ENCODE measurements at places on chromosomes 11 and 22.
A peak's percentile ranks its signal among the peaks of the same experiment; 100 is the strongest.

GRCh38 chr11:25838918-25839625 lies 492.9 kb upstream of the ANO3 start:
- H3K27me3 ChIP-seq = no peaks in the 10 kb centered on the region
- no peaks in the 10 kb centered on the region for H3K36me3 ChIP-seq
- no peak overlapping the region for H3K27ac ChIP-seq
- H3K4me3 ChIP-seq = no peak overlapping the region
- DNase-seq = peak; percentile 2

DNA sequence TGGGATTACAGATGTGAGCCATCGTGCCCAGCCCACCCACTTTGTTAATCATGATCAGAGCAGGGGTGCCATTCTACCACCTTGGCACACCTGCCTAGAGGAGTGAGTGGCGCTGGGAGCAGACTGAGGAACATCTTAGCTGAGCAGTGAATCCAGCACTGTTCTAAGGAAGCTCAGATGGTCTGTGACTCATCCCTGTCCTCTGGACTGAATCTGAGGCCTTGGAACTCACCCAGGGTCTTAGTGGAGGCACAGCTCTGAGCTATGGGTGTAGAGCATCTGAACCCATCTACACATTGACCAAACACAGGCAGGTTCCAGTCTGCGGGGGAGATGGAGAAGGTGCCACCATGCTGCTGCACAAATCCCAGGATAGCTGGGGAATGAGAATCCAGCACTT lies 14.9 kb downstream of the PGAP2 start:
- DNase-seq = no peak
- H3K4me1 ChIP-seq = peaks cover 19% of the 10 kb centered on the region
- no peaks in the 10 kb centered on the region for H3K36me3 ChIP-seq
- no peak overlapping the region for H3K27ac ChIP-seq
- H3K27me3 ChIP-seq = no peaks in the 10 kb centered on the region

GRCh38 chr11:74367881-74368280 lies 30.4 kb downstream of the PGM2L1 start:
- H3K4me1 ChIP-seq = no peaks in the 10 kb centered on the region
- H3K27me3 ChIP-seq = no peaks in the 10 kb centered on the region
- no peak for DNase-seq
- no peaks in the 10 kb centered on the region for H3K36me3 ChIP-seq
- H3K27ac ChIP-seq = no peak overlapping the region

- peaks cover 27% of the 10 kb centered on the region for H3K4me1 ChIP-seq
- no peak for DNase-seq
Observed at GRCh38 chr11:117510646-117511045, 183.0 kb downstream of the CEP164 start.

DNA sequence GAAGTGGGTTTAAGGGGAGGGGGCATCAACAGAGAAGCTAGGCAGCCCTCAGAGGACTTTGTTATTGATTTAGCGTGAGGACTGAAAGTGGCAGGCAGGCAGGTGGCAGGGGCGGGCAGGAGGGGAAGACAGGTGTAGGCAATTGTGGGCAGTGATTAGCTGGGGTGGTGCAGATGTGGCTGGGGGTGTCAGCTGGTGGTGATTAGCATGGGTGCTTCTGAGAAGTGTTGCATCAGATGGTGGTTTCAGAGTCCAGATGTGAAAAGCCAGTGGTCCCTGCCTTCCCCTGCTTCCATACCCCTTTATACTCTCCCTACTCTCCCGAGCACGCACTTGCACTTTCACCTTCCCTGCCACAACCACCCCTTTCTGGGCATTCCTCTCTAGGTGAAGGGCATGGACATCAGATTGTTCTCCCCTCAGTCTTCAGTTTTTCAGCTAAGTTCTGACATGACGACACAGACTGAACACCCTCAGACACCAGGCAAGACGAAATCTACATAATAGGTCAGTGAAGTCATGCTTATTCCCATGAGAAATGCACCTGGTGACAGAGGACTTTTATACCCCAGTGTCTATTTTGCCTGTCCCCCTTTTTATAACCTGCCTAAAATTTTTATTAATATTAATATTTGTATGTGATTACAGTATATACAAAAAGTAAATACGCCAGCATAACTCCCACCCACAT lies 435.7 kb upstream of the CADM1 start:
- H3K4me3 ChIP-seq = no peak overlapping the region
- no peaks in the 10 kb centered on the region for H3K4me1 ChIP-seq
- no peaks in the 10 kb centered on the region for H3K36me3 ChIP-seq
- DNase-seq = no peak

DNA sequence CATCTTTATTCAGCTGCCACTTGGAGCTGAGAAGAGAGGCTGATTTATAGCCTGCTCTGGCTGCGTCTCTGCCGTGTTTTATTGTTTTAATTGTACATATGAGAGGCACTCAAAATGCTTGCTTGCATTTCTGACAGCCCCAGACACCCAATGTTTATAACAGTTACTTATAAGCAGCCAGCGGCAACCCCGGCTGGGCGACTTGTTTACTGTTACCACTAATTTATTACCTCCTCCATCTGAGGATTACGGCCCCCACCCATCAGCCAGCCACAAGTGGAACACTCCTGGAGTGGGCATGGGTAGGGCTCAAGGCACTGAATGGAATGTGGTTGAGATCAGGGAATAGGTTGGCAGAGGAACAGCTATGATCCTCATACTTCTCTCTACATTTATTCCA lies 61.2 kb downstream of the CLPB start:
- H3K27me3 ChIP-seq = no peaks in the 10 kb centered on the region
- H3K4me1 ChIP-seq = no peaks in the 10 kb centered on the region
- DNase-seq = no peak
- no peak overlapping the region for H3K27ac ChIP-seq
- H3K36me3 ChIP-seq = no peaks in the 10 kb centered on the region

GRCh38 chr22:29701155-29701999 lies 18.4 kb upstream of the CABP7 start:
- H3K36me3 ChIP-seq = no peaks in the 10 kb centered on the region
- no peak overlapping the region for H3K4me3 ChIP-seq
- DNase-seq = peak; percentile 77
- peaks cover 57% of the 10 kb centered on the region for H3K4me1 ChIP-seq
- peaks cover 25% of the 10 kb centered on the region for H3K27me3 ChIP-seq
- H3K27ac ChIP-seq = no peak overlapping the region

DNA sequence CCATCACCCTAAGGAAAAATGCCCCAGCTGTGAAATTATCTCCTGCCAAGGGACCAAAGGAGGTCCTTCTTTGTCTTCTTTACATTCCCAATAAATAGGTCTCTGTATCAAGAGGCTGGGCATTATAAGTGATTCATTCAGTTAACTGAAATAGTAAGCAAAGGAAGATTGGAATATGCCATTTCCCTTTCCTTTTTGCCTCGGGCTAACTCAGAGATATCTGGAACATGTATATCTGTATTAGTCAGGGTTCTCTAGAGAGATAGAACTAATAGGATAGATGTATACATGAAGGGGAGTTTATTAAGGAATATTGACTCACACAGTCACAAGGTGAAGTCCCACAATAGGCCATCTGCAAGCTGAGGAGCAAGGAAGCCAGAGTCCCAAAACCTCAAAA lies 15.3 kb upstream of the CWF19L2 start:
- no peaks in the 10 kb centered on the region for H3K4me1 ChIP-seq
- no peaks in the 10 kb centered on the region for H3K36me3 ChIP-seq
- no peak overlapping the region for H3K27ac ChIP-seq
- no peaks in the 10 kb centered on the region for H3K27me3 ChIP-seq
- no peak for DNase-seq

- no peaks in the 10 kb centered on the region for H3K36me3 ChIP-seq
- H3K4me3 ChIP-seq = no peak overlapping the region
- H3K4me1 ChIP-seq = peaks cover 19% of the 10 kb centered on the region
Observed at GRCh38 chr22:29972121-29972520, 89.1 kb downstream of the MTMR3 start.

GRCh38 chr11:93801366-93801765 lies 17.3 kb downstream of the MED17 start:
- no peak overlapping the region for H3K27ac ChIP-seq
- H3K4me3 ChIP-seq = no peak overlapping the region
- no peaks in the 10 kb centered on the region for H3K4me1 ChIP-seq
- DNase-seq = no peak

- peaks cover 17% of the 10 kb centered on the region for H3K4me1 ChIP-seq
- H3K36me3 ChIP-seq = no peaks in the 10 kb centered on the region
- no peak for DNase-seq
Observed at GRCh38 chr11:113198972-113199661, 115.3 kb upstream of the TTC12 start.

GRCh38 chr11:103317118-103317517 lies 207.9 kb downstream of the DYNC2H1 start:
- no peak overlapping the region for H3K4me3 ChIP-seq
- no peak overlapping the region for H3K27ac ChIP-seq
- peaks cover 9% of the 10 kb centered on the region for H3K4me1 ChIP-seq
- no peaks in the 10 kb centered on the region for H3K27me3 ChIP-seq

- DNase-seq = peak; percentile 94
- H3K27ac ChIP-seq = peak overlapping the region; percentile 94
- H3K36me3 ChIP-seq = no peaks in the 10 kb centered on the region
- peaks cover 44% of the 10 kb centered on the region for H3K4me1 ChIP-seq
- peaks cover 3% of the 10 kb centered on the region for H3K27me3 ChIP-seq
- H3K4me3 ChIP-seq = peak overlapping the region; percentile 95
Observed at GRCh38 chr11:63919267-63920125, 2.5 kb upstream of the RCOR2 start.

DNA sequence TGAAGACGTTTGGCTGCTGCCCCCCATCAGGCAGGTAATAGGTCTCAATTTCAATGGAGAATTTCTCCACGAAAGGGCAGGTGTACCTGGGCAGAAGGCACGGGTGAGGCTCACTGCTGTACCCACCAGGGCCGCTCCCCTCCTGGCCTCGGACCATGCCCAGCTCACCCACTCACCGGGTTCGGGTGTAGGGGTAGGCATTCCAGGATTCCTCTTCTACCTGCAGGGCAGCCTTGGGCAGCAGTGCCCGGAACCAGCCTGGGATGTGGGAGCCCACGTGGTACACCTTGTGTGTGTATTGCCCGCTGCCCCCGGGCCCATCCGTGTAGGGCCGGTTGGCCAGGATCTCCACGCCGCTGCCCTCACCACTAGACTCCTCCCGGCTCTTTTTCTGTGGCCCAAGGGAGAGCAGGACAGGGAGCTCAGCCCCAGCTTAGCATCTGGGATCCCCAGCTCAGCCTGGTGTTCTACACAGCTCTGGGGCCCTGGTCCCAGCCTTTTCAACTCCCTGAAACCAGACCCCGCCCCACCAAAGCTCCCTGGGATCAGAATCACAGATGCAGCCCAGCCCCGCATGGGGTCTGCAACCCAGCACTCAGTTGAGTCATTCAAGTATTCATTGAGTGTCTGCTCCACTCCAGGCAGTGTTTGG lies 2.7 kb downstream of the PITPNM1 start:
- H3K4me3 ChIP-seq = no peak overlapping the region
- DNase-seq = no peak
- H3K27me3 ChIP-seq = peaks cover 11% of the 10 kb centered on the region
- H3K27ac ChIP-seq = no peak overlapping the region

- H3K4me3 ChIP-seq = no peak overlapping the region
- peaks cover 11% of the 10 kb centered on the region for H3K4me1 ChIP-seq
- DNase-seq = no peak
- H3K27me3 ChIP-seq = no peaks in the 10 kb centered on the region
Observed at GRCh38 chr11:131580476-131580875, 210.1 kb downstream of the NTM start.

- H3K27me3 ChIP-seq = no peaks in the 10 kb centered on the region
- H3K4me1 ChIP-seq = no peaks in the 10 kb centered on the region
- no peak overlapping the region for H3K27ac ChIP-seq
- H3K36me3 ChIP-seq = peaks cover 9% of the 10 kb centered on the region
- DNase-seq = no peak
- H3K4me3 ChIP-seq = no peak overlapping the region
Observed at GRCh38 chr11:8956860-8957259, 7.4 kb downstream of the TMEM9B start.

- H3K27me3 ChIP-seq = no peaks in the 10 kb centered on the region
Observed at GRCh38 chr11:11396301-11397035, 43.4 kb upstream of the CSNK2A3 start.

DNA sequence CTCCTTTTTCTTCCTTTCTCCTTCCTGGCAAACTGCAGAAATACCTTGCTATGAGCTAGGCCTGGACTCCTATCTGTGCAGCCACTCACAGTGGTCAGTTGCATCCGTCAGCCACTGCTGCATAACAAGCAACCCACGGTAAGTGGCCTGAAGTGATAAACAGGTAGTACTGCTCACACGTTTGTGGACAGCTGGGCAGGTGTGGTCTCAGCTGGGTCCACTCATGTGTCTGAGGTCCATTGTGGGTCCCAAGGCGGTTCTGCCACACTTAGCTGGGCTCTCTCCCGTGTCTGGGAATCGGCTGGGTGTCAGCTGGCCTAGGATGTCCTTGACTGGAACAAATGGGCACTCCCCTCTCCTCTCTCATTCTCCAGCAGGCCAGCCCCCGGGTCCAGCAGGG lies 109.3 kb downstream of the BRD1 start:
- H3K4me3 ChIP-seq = no peak overlapping the region
- peaks cover 65% of the 10 kb centered on the region for H3K27me3 ChIP-seq
- no peaks in the 10 kb centered on the region for H3K36me3 ChIP-seq
